ENCODE measurements at places on chromosomes 3 and 15.

DNA sequence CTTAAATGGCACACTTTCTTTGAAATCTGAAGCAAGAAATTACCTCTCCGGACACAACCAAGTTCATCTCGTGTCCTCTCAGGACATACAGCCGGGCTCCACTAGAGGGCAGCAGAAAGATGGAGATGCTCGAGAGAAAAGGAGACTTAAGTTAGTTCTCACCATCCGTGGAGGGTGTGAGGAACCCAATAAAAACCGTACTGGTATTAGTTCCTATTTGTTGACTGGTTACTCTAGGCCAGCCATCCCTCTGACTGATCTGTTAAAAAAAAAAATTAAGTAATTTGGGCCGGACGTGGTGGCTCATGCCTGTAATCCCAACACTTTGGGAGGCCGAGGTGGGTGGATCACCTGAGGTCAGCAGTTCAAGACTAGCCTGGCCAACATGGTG is 7.9 kb upstream of the CYP11A1 start:
- peak; percentile 93 for DNase-seq

- DNase-seq = no peak
Observed at GRCh38 chr3:40268802-40269524, 40.5 kb upstream of the EIF1B start.

DNA sequence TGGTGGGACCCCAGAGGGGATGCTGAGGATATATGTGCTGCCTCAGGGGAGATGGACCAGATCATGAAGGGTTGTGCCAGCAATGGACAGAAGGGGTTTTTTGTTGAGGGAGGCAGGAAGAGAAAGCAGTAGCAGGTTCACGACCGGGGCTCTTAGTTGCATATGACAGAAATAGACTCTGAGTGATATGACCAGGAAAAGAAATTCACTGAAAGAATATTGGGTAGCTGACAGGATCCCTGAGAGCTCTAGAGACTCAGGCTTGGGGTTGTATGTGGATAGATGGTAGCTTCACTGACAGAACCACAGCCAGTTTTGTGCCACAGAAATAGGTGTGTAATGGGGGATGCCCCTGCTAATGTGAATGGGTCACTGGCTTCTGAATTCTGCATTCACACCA is 241.6 kb downstream of the ZNF621 start:
- no peak for DNase-seq

GRCh38 chr3:17810759-17811158 is 68.3 kb upstream of the TBC1D5 start:
- no peak for DNase-seq

- DNase-seq = no peak
Observed at GRCh38 chr3:16101295-16102186, 72.9 kb upstream of the GALNT15 start.

- DNase-seq = no peak
Observed at GRCh38 chr3:18438586-18438985, 13.4 kb upstream of the SATB1 start.

- DNase-seq = no peak
Observed at GRCh38 chr3:178217479-178217878, 318.8 kb upstream of the KCNMB2 start.

- no peak for DNase-seq
Observed at GRCh38 chr15:83746231-83746630, 92.3 kb downstream of the ADAMTSL3 start.

All from eye (tissue), 1 donor.